MM.1S (cell line): ENCODE measurements at places on chromosomes 5 and 9.

DNA sequence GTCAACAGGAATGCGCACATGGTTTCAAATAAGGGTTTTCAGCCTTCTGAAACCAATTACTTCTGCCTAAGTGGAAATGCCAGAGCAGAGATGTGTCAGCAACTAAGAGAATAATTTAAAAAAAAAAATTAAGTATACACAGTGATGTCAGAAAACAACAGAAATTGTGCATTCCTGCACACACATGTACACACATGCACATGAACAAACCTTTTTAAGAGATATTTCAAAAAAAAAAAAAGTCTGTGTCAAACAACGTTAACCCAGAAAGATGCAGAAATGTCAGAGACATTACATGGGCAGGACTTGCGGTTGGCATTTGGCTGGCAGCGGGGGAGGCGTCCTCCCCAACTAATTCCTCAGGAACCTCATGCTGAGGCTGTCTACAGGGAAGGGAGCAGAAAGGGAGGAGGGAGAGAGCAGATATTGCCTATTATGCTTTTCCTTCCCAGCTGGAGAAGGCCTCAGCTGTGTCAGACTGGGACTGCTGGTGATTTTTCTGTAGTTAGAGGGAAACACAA lies 536.9 kb upstream of the WWC1 start:
- no peak for DNase-seq

GRCh38 chr5:179227580-179228311 lies 117.5 kb downstream of the ADAMTS2 start:
- DNase-seq: no peak

DNA sequence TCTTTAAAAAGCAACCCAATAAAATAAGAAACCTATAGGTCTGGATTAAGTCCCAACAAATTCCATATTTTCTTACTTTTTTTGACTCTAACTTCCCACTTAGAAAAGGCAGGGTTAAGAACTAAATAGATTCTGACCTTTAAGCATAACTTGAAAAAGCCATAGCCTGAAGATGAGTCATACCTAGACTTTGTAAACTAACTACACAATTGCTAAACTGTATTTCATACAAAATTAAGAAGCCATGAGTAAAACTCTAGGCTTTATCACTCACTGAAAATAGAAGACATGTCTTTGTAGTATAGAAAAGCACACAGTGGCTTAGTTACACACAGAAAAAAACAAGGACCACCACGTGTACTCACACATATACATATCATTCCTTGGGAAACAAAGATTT lies 51.5 kb downstream of the MLLT3 start:
- DNase-seq: no peak

DNA sequence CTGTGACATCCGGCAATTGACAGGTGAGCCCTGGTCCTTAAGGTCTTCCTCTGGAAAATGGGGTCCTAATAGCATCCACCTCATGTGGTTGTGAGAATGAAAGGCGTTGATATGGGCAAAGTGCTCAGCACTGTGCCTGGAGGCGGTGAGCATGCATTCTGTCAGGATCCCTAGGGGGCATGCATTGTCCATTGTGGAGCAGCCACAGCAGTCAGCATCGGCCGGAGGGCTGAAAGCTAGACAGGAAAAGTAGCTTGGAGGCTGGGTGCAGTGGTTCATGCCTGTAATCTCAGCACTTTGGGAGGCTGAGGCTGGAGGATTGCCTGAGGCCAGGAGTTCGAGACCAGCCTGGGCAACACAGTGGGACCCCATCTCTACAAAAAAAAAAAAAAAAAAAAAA lies 122.2 kb downstream of the LHX2 start:
- DNase-seq: no peak

DNA sequence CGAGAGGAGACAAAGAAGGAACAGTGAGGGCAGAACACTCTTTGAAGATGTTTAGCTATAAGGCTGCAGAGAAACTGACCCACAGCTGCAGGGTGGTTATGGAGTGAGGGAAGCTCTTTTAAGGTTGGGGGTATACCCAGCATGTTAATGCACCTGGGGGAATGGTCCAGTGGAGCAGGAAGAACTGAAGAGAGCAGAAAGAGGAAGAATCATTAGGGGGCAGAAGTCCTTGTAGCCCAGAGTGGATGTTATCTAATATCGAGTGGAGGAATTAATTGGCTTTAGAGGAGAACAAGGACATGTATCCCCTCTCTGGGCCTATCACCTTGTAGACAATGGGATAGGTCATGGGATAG lies 7.7 kb downstream of the IL4 start:
- DNase-seq: no peak

- no peak for DNase-seq
Observed at GRCh38 chr5:109706095-109706494, 16.4 kb downstream of the MAN2A1 start.
